CD4-positive, alpha-beta T cell (primary cell): ENCODE measurements at places on chromosomes 1 and 21. TPM values are rescaled to one million over a fixed set of nuclear protein-coding genes. Genes with fewer than 3 reads are reported as not detected.
A peak's percentile ranks its signal among the peaks of the same experiment; 100 is the strongest.

PTGER3 gene
- total RNA-seq = not detected

FAM20B gene
- total RNA-seq = 12.9 TPM

PCP4L1 gene
- total RNA-seq = not detected

WNT4 gene
- not detected for total RNA-seq

EFNA1 gene
- total RNA-seq = 4.2 TPM

C1orf185 gene
- total RNA-seq = not detected

GSTM1 gene
- 31.9 TPM for total RNA-seq

TSPAN1 gene
- total RNA-seq = not detected

EYA3 gene
- 5.7 TPM for total RNA-seq

KLF17 gene
- not detected for total RNA-seq

- H3K4me3 ChIP-seq = no peak overlapping the region
- H3K36me3 ChIP-seq = no peaks in the 10 kb centered on the region
- H3K27me3 ChIP-seq = no peaks in the 10 kb centered on the region
- H3K4me1 ChIP-seq = peaks cover 15% of the 10 kb centered on the region
- no peak for DNase-seq
- no peak overlapping the region for H3K27ac ChIP-seq
Observed at GRCh38 chr1:244456586-244456985, 4.5 kb upstream of the CATSPERE start.

GRCh38 chr1:30842697-30843354 is 65.7 kb downstream of the SDC3 start:
- H3K4me1 ChIP-seq = no peaks in the 10 kb centered on the region
- DNase-seq = no peak
- H3K36me3 ChIP-seq = no peaks in the 10 kb centered on the region
- H3K27ac ChIP-seq = no peak overlapping the region
- H3K27me3 ChIP-seq = peaks cover 25% of the 10 kb centered on the region

- H3K27ac ChIP-seq = no peak overlapping the region
- H3K4me1 ChIP-seq = peaks cover 10% of the 10 kb centered on the region
- no peak overlapping the region for H3K4me3 ChIP-seq
- no peaks in the 10 kb centered on the region for H3K36me3 ChIP-seq
- DNase-seq = no peak
Observed at GRCh38 chr1:208985231-208985630, 598.3 kb upstream of the CAMK1G start.

GRCh38 chr1:162590101-162590500 is 28.6 kb downstream of the UAP1 start:
- no peaks in the 10 kb centered on the region for H3K4me1 ChIP-seq
- no peak for DNase-seq
- H3K36me3 ChIP-seq = peaks cover 20% of the 10 kb centered on the region
- H3K27ac ChIP-seq = no peak overlapping the region
- no peak overlapping the region for H3K4me3 ChIP-seq
- no peaks in the 10 kb centered on the region for H3K27me3 ChIP-seq

DNA sequence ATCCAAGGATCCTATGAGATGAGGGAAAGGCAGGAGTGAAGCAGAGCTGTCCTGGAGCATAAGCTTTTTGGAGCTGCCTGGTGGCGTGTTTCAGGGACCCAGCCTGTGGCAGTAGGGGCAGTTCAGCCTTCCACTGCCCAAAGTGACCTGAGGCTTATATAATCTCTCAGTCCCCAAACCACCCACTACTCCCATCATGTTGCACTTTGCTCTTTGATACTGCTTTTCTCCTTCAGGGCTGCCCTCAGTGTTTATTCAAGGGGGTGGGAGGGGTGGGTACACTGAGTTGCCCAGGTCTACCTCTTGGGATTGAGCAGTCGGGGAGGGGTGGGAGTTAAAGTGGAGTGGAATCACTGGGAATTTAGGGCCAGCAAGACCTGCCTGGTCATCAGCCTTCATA is 9.3 kb downstream of the HCN3 start:
- no peak overlapping the region for H3K27ac ChIP-seq
- no peaks in the 10 kb centered on the region for H3K27me3 ChIP-seq
- no peak for DNase-seq
- H3K4me3 ChIP-seq = no peak overlapping the region
- H3K36me3 ChIP-seq = no peaks in the 10 kb centered on the region

- no peaks in the 10 kb centered on the region for H3K36me3 ChIP-seq
- H3K4me1 ChIP-seq = no peaks in the 10 kb centered on the region
- DNase-seq = no peak
- H3K27me3 ChIP-seq = no peaks in the 10 kb centered on the region
- no peak overlapping the region for H3K27ac ChIP-seq
Observed at GRCh38 chr1:56432166-56432971, 147.0 kb downstream of the PLPP3 start.

DNA sequence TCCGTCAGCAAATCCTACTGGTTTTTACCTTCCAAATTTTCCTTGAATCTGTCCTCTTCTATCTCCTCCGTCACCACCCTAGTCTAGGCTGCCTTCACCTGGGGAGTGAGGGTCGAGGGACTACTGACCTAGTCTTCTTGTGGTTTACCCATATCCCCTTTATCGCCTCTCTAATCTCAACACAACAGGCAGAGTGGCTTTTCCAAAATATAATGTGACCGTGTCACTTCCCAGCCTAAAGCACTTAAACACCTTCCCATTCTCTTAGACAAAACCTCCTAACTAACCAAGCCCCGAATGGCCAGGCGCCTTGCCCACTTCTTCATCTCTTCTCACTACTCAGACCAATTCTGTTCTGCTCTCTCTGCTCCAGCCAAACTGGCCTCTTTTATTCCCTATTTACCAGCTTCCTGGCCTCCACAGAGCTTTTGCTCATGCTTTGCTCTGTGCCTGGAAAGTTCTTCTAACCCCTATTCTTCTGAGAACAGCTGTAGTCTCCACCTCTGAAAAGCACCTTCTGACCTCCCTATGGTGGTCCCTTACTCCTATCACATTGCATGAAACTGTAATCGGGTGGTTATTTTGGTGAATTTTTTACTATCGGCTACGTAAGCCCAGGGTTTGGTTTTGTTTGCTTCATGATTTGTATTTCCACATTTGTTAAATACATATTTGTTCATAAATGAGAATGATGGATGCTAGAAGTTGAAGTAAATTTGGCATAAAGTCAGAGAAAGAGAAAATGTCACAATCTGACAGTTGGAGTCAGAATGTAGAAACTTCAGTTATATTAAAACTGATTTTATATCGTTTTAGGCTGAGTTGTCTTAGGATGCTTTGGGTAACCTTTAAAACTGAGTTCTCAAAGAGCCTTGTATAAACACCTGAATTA is 1.2 kb upstream of the NBPF1 start:
- no peak overlapping the region for H3K4me3 ChIP-seq
- H3K27ac ChIP-seq = no peak overlapping the region
- peaks cover 2% of the 10 kb centered on the region for H3K27me3 ChIP-seq

GRCh38 chr1:117268535-117269455 is 58.1 kb upstream of the VTCN1 start:
- no peaks in the 10 kb centered on the region for H3K4me1 ChIP-seq
- no peak for DNase-seq
- H3K4me3 ChIP-seq = no peak overlapping the region
- H3K27me3 ChIP-seq = peaks cover 6% of the 10 kb centered on the region

DNA sequence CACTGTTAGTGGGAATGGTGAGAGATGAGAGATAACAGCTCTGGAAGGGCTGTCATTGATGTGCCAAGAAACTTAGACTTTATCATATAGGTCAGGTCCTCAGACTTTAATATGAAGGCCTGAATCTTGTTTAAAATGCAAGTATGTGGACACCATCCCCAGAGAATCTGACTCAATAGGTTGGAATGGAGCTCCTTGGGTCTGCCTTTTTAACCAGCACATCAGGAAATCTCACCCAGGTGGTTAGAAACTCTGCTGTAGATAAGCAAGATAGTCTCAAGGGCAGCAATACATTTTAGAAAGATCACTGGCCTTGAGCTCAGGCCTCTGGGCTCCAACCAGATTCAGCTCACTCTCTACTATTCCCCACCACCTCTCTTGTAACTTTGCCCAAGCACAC is 180.4 kb downstream of the SLC44A5 start:
- H3K27ac ChIP-seq = no peak overlapping the region
- no peaks in the 10 kb centered on the region for H3K27me3 ChIP-seq
- H3K36me3 ChIP-seq = no peaks in the 10 kb centered on the region

GRCh38 chr1:34970220-34970735 is 14.9 kb downstream of the TMEM35B start:
- no peak overlapping the region for H3K27ac ChIP-seq
- H3K4me3 ChIP-seq = no peak overlapping the region
- peaks cover 17% of the 10 kb centered on the region for H3K4me1 ChIP-seq
- DNase-seq = no peak

DNA sequence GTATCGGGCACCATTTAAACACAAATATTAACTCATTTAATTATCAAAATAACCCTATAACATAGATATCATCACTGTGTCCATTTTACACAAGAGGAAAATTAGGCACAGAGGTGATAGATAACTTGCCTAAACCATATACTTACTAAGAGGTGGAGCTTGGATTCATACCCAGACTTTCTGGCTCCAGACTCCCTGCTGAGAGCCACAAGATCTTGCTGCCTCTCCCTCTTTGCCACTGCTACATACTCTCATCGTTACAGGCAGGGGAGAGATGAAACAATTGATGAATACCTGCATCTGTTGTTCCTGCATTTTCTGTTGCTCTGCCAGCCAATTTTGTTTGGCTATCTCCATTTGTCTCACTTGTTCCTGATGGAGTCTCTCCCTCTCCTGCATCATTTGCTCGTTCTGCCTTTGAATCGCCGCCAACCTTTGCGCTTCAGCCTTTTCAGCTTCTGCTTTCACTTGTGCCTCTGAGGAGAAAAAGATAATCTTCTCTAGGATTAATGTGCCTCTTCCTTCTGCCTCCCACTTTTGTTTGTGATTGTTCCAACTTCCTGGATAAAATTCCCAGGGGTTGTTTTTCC is 10.6 kb downstream of the GBP5 start:
- no peak overlapping the region for H3K27ac ChIP-seq
- H3K4me3 ChIP-seq = no peak overlapping the region
- H3K4me1 ChIP-seq = peaks cover 35% of the 10 kb centered on the region
- DNase-seq = no peak

DNA sequence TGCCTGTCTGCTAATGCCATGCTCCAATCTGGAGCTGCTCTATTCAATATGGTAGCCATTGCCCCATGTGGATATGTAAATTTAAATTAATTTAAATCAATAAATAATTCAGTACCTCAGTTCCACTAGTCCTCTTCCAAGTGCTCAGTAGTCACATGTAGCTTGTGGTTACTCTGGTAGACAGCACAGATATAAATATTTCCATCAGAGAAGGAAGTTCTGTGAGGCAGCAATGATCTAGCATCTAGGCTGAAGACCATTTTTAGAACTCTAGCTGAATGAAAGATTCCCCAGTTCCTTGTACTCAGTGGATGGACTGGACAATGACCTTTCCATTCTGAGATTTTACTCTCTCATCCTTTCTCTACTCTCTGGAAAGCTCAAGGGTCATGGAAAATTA is 25.8 kb upstream of the CAPZB start:
- no peaks in the 10 kb centered on the region for H3K27me3 ChIP-seq
- no peak overlapping the region for H3K27ac ChIP-seq
- H3K4me3 ChIP-seq = no peak overlapping the region
- no peaks in the 10 kb centered on the region for H3K36me3 ChIP-seq
- peaks cover 8% of the 10 kb centered on the region for H3K4me1 ChIP-seq

- H3K4me1 ChIP-seq = no peaks in the 10 kb centered on the region
- H3K27ac ChIP-seq = no peak overlapping the region
- DNase-seq = no peak
- peaks cover 12% of the 10 kb centered on the region for H3K27me3 ChIP-seq
Observed at GRCh38 chr1:230493264-230493663, 67.1 kb upstream of the PGBD5 start.

DNA sequence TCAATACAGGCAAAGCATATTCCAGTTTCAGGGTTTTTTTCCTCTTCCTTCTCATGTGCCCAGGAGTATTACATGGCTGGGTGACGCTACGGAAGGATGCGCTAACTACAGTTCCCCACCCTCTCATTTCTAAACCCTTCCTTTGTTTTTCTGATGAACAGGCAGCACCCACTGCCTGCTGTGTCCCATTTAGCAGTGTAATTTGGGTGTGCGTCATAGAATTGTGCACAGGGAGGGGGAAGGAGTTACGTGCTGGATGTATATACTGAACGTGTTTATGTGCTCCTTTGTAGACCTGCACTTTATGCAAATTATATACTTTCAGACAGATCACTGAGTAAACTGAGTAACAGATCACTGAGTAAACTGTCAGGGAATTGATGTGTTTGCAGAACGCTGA is 44.5 kb downstream of the ELAPOR1 start:
- no peak overlapping the region for H3K4me3 ChIP-seq
- H3K27me3 ChIP-seq = no peaks in the 10 kb centered on the region
- H3K36me3 ChIP-seq = no peaks in the 10 kb centered on the region
- no peak for DNase-seq
- peaks cover 16% of the 10 kb centered on the region for H3K4me1 ChIP-seq

- H3K27me3 ChIP-seq = no peaks in the 10 kb centered on the region
- no peak overlapping the region for H3K4me3 ChIP-seq
Observed at GRCh38 chr1:167198518-167199133, 22.1 kb upstream of the POU2F1 start.

DNA sequence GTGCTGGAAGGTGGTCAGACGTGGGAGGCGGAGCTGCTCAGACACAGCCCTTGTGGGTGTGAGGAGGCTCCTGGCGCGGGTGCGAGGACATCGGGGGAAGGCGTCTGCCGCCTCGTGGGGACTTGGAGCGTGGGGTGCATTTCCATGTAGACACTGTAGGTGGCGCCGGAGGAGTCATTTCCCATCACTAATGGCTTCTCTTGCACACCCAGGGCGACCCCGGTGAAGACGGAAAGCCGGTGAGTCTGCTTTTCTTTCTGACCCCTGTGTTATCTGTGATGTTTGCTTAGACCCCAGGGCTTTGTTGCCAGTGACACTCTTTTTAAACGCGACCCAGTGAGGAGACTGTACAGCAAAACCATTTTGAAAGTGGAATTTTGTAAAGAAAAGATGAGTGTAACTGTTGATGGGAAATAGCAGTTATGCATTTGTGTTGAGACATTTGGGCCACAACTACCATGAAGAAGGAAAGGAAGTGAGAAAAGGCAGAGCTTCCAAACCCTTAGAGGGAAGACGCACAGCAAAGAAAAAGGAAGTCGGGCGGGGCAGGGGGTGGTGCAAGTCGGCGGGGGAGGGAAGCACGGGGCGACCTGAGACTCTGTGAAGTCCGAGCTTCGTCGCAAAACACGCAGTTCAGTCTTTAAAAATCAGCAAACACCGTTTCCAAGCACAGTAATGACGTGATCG is 64.0 kb downstream of the SLC19A1 start:
- peaks cover 79% of the 10 kb centered on the region for H3K4me1 ChIP-seq
- H3K4me3 ChIP-seq = peak overlapping the region; percentile 54
- no peaks in the 10 kb centered on the region for H3K27me3 ChIP-seq
- peak; percentile 74 for DNase-seq
- H3K27ac ChIP-seq = peak overlapping the region; percentile 89
- H3K36me3 ChIP-seq = no peaks in the 10 kb centered on the region

- no peaks in the 10 kb centered on the region for H3K4me1 ChIP-seq
- H3K27ac ChIP-seq = no peak overlapping the region
- no peak overlapping the region for H3K4me3 ChIP-seq
- DNase-seq = no peak
- no peaks in the 10 kb centered on the region for H3K27me3 ChIP-seq
Observed at GRCh38 chr1:195663549-195664280, 944.5 kb downstream of the KCNT2 start.
